ENCODE measurements at places on chromosomes 16 and 17.
A peak's percentile ranks its signal among the peaks of the same experiment; 100 is the strongest.

- DNase-seq, result no peak
Measured at GRCh38 chr16:24088767-24089166, 167.4 kb upstream of the CACNG3 start.

DNA sequence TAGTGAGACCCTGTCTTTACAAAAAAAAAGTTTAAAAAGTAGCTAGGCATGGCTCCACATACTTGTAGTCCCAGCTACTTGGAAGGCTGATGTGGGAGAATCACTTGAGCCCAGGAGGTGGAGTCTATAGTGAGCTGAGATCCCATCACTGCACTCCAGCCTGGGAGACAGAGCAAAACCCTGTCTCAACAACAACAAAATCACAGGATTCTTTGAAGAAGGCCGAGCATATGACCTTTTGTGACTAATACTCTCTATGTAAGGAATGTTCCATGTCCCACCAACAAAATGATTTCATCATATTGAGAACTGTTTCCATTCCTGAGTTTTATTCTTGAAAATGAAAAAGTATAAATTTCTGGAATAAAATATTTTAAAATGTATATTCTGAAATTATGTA lies 58.9 kb upstream of the EFCAB3 start:
- DNase-seq, result no peak

DNA sequence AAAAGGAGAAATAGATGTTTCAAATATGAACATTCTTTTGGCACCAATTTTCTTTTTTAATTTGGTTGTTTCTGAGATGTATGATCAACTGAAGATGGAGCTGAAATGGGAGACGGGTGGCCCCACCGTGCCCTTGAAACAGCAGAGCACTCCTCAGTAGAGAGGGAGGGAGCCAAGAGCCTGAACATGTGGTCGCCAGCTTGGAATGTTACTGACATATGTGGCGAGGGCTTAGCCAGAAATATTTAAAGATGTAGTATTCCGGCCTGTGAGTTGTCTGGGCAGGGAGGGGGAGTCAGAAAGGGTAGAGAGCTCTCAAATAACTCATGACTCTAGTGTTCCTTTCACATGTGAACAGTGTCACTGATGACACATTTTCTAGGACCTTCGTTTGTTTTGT lies 13.3 kb upstream of the MRC2 start:
- DNase-seq, result peak; percentile 69

DNA sequence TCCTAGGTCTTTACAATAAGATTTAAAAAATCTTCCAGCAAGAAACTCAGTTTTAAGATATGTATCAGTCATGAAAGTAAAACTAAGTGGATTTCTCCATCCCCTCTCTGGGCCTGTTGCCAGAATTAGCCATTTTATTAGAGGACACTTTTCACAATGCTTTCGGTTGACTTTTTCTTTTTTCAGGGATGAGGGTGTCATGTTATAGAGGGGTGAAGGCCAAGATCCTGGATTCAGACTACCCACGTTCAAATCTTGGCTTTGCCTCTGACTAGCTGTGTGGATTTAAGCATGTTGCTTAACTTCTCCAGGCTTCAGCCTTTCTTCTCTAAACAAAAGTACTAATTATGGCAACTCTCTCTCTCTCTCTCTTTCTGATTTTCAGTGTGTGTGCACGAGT lies 111.7 kb upstream of the COX10 start:
- DNase-seq, result no peak

DNA sequence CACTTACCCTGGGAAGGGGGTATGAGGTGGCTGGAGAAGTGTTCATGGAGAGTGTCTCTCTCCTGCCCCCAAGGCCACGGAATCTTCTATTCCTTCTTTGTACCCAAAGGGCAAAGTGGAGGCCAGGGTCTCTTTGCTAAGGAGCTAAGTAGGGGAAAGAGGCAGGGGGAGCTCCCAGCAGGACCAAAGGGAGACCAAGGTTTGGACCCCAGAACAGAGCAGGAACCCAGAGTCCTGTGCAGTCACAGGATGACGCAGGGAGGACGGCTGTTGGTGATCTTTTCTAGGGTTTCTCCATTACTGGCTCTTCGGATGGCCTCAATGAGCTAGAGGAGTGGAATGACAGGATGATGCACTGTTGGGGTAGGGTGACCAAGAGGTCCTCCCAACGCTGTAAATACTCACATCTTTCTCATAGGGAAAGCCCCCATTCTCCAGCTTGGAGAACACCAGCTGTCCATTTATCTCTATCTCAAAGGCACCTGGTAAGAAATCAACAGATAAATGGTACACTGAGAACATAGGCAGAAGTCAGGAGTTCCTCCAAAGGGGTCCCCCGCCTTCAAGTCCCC lies 966 bp downstream of the MIEN1 start:
- no peak for DNase-seq

- no peak for DNase-seq
Measured at GRCh38 chr16:72620853-72621252, 427.1 kb downstream of the ZFHX3 start.

All from amniotic stem cell (primary cell).